ENCODE measurements at places on chromosomes 12 and 14.

- DNase-seq = no peak
These were observed 5.2 kb upstream of the RIMKLB start for GRCh38 chr12:8692573-8692972.

GRCh38 chr14:102867826-102868580 is 54.5 kb upstream of the AMN start:
- DNase-seq = no peak

GRCh38 chr14:75044322-75044721 is 6.9 kb downstream of the MLH3 start:
- no peak for DNase-seq

GRCh38 chr12:109635717-109636116 is 62.1 kb downstream of the MVK start:
- no peak for DNase-seq

DNA sequence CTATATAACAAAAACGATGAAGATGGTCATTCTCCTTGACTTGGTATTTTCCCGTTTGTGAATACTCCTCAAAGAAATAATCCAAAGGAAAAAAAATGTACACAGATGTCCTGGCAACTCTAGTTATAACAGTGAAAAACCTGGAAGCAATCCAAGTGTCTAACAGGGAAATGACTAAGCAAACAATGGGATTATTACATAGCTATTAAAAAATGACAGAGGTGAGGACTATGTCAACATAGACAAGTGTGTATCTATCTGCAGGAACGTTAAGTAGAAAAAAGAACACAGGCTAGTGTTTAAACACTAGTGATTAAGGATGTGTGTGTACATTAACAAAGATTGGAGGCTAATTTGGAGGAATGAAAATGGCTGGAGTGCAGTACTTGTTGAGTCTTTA is 5.9 kb upstream of the APOLD1 start:
- DNase-seq = no peak

DNA sequence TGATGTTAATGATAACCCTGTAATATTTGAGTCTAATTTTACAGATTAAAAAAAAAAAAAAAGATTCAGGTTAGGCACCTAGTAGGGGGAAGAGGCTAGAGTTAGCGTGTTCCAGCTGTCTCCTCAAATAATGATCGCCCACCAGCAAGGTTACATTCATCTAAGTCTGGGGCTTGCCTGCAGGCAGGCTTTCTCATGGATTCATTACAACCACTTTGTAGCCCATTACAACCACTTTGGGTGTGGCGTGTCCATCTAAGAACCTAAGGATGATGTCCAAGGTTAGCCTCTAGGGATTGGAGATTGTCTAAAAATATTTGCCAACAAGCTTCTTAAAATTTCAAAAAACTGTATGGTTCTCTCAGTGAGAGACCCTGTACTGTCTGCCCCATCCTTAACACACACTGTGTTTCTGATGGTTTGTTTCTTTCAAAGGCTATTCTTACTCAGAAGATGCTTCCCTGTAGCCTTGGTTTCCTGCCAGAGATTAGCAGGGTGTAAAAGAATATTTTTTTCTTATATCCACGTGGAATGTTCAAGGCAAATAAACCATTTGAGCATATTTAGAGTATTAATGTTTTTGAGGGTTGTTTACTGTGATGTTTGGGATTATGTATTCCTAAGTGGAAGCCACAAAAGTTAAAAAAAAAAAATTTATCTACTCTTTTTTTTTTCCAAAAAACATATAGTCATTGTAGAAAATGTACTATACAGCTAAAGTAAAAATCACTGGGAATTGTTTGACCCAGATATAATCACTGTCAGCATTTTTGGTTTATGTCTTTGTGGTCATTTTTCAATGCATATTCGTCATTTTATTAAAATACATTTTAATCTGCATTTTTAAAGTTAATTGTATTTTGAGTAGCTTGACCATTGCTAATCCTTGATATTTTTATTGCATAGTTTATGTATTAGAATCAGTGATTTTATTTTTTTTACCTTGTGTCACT is 1.7 kb downstream of the DYNC1H1 start:
- DNase-seq = no peak

- DNase-seq = no peak
These were observed 35.1 kb upstream of the KCNH3 start for GRCh38 chr12:49503674-49504180.

DNA sequence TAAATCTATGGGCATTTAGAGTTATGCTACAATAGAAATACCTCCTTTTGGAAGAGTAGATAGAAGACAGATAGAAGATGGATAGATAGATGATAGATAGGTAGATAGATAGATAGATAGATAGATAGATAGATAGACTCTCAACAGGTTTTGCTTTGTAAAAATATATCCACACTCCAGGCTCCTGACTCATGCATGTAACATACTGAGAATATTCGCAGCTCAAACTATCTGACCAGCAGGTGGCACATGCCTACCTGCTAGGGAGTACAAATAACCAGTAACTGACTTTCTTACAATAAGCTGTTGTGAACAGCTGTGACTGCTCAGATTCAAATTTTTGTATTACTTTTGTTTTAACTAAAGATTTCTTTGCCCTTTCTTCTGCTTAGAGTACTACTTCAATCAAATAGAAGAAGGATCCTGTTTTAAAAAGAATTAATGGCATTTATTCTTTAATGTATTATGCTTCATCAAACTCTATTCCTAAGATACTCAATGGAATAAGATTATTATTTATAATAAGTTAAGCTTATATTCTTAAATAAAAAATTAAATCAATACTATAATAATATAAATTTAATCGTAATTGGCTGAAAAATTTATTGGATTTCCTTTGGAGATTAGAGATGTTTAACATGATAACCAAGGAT is 15.8 kb upstream of the CPNE8 start:
- no peak for DNase-seq

DNA sequence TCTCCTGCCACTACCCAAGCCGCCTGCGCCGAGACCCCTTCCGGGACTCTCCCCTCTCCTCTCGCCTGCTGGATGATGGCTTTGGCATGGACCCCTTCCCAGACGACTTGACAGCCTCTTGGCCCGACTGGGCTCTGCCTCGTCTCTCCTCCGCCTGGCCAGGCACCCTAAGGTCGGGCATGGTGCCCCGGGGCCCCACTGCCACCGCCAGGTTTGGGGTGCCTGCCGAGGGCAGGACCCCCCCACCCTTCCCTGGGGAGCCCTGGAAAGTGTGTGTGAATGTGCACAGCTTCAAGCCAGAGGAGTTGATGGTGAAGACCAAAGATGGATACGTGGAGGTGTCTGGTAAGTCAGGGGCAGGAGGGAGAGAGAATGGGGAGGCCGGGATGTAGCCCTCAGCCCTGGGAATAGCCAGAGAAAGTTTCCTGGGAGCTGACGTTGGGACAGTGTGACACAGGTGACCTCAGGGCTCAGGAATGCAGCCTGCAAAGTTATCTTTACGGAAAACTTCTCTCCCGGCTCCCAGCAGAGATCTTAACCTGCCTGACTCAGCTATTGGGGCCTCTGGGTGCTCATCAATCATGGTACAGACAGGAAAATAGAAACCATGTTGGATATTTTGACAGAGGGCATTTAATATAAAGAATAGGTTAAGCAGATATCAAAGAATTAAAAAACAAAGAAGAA is 747 bp downstream of the HSPB8 start:
- DNase-seq = no peak

All from stimulated activated CD4-positive, alpha-beta T cell treated with anti-CD3 and anti-CD28 coated beads, Interleukin-15, amount 100 ng/mL, for 1 hour (primary cell).